Activated CD4-positive, alpha-beta T cell treated with anti-CD3 and anti-CD28 coated beads, Interleukin-2, amount 50 U/mL, for 24 hours (primary cell): ENCODE measurements at places on chromosomes 4 and X.

GRCh38 chrX:3651277-3651676 is 62.2 kb downstream of the PRKX start:
- no peak for DNase-seq

- DNase-seq: peak; percentile 27
These were observed 30.8 kb downstream of the RTL5 start for GRCh38 chrX:72100824-72101351.

- DNase-seq: no peak
These were observed 278.6 kb upstream of the DIPK2B start for GRCh38 chrX:45479196-45479834.

DNA sequence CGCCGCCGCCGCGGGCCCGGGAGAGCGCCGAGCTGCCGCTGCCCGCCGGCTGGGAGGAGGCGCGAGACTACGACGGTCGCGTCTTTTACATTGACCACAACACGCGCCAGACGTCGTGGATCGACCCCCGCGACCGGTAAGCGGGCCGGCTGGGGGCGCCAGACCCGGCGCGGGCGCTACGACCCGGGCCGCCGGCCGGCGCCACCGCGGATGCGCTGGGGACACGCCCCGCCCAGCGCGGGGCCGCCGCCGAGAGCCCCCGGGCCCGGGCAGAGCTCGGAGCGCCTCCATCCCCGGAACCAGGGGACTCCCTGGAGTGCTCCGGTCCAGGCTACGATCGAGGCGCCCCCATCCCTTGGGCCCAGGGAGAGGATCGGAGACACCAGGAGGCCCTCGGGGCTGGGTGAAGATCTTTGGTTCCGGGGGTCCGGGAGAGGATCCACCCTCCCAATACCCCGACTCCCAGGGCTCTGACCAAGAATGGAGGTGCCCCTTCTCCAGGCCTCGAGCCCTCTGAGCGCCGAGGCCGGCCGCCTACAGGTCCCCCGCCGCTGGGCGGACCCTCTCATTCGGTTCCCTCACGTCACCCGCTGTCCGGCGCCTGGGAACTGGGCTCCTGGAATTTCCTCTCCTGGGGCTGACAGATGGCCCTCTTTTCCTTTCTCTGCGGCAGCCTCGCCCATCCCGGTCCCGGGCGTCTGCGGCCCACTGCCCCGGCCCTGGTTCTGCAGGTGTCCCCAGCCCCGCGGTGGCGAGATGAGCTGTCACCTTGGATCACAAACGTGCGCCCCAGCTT is 48.8 kb downstream of the CLDN34 start:
- DNase-seq: no peak

DNA sequence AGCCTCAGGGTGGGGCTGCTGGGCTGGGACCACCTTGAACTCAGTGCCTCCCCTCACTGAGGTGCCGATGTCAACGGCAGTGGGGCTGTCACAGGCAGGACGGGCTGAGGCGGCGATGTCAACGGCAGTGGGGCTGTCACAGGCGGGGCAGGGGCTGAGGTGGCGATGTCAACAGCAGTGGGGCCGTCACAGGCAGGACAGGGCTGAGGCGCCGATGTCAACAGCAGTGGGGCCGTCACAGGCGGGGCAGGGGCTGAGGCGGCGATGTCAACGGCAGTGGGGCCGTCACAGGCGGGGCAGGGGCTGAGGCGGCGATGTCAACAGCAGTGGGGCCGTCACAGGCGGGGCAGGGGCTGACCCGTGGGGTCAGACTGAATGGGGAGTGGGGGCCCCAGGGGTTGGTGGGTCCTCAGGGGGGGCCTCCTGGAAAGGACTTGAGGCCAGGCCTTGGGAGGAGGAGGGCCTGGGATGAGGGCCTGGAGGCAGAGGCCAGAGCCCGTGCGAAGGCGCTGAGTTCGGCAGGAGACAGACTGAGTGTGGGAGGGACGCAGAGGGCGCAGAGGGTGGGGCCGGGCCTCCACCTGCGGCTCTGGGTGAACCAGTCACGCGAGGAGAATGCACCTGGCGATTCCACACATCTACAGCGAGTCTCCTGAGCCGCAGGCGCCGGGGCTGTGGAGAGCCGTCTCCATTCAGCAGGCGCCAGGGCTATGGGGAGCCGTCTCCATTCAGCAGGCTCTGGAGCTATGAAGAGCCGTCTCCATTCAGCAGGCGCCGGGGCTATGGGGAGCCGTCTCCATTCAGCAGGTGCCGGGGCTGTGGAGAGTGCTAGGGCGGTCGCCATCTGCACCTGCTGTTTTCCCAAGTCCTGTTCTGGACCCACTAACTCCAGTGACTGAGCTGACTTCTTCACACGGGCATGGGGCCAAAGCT is 22.9 kb downstream of the ATP5ME start:
- DNase-seq: no peak

DNA sequence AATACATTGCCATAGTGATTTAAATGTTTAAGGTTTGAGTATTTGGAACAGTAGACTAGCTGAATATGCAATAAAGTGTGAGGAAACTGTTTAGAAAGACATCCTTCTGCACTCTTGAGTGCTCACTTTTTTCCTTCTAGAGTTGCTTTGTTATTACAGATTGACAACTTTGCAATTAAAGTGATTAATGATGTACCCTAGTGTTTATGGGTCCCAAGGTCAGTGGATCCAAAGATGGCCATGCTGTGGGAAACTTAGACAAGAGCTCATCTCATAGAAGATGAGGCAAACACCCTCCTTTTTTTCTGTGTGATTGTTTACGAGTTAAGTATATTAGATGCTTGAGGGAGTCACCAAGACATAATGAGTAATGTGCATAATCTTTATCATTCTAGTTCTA is 118.8 kb downstream of the PDLIM5 start:
- no peak for DNase-seq

DNA sequence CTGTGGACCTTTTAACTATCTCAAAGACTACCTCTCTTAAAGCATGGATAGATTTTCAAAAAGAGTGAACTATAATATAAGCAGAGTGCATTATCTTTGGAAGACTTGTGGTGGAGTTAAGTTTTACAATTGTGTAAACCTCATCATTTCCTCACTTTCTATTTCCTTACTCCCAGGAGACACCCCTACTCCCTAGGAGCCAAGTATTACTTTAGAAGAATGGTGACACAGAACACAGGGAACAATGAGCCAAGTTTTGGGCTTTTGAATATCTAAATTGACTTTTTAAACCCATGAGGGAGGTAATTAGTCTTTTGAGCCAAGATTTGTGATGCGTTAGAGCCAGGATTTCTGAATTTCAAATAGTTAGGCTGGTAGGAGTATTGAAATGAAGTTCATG is 78.9 kb upstream of the UNC5C start:
- no peak for DNase-seq

DNA sequence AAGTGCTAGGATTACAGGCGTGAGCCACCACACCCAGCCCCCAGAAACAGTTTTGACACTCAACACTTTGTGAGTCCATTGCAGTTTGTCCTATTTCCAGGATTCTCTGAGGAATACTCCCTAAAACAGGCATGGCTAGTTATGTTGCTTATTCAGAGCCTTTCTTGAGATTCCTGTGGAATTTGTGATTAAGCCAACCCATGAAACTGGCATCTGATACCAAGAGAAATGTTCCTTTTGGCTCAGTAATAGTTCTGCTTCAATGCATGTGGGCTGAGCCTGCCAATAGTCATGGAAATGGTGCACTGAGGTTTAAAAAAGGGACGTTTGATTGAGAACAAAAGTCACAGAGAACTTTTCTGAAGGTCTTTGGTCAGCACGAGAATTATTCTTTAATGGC is 241.7 kb downstream of the PPP1R2C start:
- DNase-seq: no peak

- DNase-seq: no peak
These were observed 200.8 kb downstream of the CEP135 start for GRCh38 chr4:56149591-56149990.

DNA sequence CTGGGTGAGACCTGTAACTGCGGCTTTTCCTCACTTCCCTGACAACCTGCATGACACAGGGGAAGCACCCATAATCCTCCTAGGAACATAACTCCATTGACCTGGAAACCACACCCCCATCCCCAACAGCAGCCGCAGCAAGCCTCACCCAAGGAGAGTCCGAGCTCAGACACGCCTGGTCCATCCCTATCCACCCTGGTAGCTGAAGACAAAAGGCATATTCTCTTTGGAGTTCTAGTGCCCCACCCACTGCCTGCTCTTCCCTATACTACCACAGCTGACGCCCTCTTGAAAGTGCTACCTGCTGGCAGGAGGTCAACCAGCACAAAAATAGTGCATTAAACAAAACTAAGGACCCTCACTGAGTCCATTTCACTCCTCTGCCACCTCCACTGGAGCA is 1080.9 kb upstream of the IGFBP7 start:
- no peak for DNase-seq

- DNase-seq: no peak
These were observed 17.0 kb downstream of the MAB21L2 start for GRCh38 chr4:150598909-150599308.

DNA sequence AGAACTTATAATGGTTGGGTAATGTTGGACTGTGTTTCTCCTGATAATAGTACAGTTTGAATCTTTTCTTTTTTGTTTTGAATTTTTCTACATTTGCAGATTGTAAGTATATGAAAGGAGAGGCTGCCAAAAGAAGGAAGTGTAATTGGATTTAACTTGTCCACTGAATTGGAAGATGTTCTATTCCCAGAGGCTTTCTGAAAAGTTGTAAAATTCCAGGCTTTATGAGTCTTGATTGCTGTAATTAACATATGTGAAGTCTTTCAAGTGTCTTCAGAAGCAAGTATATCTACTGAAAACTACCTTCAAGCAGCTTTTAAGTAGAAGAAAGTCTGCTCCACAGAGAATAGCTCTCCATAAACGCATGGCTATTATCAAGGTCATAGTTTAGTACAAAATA is 2456.4 kb downstream of the PCDH7 start:
- DNase-seq: no peak

DNA sequence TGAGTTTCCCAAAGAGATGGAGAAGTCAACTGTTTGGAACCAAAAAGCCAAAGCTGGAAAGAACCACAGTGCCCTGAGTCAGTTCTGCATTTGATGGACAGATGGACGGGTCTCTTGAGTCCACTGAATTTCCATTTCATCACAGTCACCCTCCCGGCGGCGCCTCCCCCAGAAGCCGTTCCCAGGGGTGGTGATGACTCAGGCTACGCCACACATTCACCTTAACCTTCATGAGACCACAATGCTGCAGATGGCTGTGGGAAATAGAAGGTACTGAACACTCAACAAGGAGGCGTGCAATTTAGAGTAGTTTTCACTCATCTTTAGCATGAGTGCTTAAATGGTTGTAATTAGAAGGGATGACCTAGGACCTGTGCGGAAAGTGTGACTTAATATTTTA is 61.3 kb downstream of the STOX2 start:
- no peak for DNase-seq

GRCh38 chrX:133185119-133185518 is 33.0 kb downstream of the TFDP3 start:
- no peak for DNase-seq

DNA sequence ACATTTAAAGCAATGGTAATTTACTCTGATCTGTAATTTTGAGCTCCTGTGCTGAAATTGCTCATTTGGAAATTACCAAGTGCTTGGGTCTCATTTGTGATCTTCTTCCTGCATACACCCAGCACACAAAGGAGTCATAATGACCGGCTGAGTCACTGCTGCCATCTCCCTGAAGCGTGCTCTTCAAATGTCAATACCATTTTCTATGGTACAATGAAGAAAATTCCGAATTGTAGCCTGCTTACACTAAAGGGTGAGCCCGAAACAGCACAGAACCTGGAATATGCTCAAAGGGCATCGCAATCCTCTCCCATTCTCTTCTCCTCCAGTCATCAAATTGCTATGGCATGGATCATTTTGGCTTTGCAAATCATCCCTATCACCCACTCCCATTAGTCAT is 140.5 kb downstream of the GRIA3 start:
- no peak for DNase-seq

- no peak for DNase-seq
These were observed 31.8 kb downstream of the PLAC8 start for GRCh38 chr4:83082777-83083176.

DNA sequence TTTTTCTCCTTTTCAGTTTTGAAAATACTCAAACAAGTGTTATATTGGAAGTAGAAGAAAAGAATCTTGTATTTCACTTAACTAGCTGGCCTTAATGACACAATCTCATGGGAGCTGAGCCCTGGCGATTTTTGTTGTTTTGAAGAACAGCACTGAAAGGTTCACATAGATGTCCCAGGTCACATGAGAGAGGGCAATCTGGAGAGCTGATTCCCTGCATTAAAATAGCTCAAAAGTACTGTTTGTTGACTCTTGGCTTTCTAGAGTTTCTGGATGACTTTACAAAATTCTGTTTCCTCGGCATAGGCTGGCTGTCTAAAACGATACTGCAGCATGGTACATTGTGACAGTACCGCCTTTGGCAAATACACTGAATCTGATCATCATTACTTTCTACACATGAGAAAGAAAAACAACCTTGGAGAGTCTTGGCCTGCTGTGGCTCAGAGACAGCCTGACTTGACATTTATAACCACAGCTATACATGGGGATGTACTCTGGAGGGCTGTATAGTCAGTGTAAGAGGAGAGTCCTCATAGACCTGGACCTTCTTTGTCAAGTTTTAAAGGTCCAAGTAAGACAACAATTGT is 119.8 kb upstream of the PDLIM3 start:
- no peak for DNase-seq

DNA sequence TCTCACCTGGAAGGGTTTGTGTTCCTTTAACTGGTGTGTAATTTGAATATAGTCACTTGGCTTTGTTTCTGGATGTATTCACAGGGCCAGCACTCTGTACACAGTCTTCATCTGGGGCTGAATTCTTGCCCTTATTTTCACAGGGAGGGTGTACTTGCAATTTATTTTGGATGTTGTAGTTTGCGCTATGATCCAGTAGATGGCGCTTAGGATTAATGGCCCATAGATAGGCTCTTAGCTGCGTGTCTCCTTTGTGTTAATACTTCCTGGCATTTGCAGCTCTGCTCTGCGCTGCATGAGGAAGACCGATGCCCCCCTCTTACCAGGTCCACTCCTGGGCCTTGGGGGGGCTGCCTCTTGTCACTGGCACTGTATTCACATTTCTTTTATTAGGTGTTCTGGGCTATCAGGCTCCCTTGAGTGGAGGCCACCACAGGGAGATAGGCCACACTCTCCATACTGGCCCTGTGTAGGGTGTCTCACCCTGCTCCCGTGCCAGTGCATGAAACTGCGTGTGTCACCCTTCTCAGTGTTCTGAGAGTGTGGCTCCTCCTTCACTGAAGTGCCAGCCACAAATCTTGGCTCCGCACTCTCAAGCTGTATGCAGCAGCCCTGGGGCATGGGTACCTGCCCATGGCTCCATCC is 562.2 kb downstream of the ZIC3 start:
- no peak for DNase-seq

- no peak for DNase-seq
These were observed 102.7 kb downstream of the HS3ST1 start for GRCh38 chr4:11326021-11326420.

DNA sequence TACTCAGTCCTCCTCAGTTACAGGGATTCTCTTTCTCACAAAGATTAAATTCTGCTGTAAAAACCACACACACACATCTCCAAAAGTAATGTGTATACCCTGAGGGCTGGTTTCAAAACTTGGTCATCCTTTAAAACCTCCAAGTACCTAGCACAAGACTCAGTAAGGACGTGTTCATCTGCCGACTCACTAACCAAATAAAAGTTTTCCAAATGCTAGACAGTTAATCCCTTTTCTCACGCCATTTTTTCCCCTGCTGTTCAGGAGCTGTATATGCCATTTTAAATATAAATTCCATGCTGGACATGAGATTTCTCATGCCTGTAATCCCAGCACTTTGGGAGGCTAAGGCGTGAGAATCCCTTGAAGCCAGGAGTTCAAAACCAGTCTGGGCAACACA is 3.9 kb upstream of the SAT1 start:
- no peak for DNase-seq
